Ecto neural progenitor cell (in vitro differentiated cells): ENCODE measurements at places on chromosomes 12 and 14.
A peak's percentile ranks its signal among the peaks of the same experiment; 100 is the strongest.

DNA sequence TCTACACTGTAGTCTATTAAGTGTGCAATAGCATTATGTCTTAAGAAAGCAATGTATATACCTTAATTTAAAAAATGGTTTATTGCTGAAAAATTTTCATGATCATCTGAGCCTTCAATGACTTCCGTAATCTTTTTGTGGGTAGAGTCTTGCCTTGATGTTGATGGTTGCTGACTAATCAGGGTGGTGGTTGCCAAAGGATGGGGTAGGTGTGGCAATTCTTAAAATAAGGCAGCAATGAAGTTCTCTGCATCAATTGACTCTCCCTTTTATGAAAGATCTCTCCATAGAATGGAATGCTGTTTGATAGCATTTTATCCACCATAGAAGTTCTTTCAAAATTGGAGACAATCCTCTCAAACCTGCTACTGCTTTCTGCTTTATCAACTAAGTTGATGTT lies 41.1 kb downstream of the BBS10 start:
- no peak for DNase-seq

- DNase-seq = no peak
Measured at GRCh38 chr14:104874571-104875411, 9.7 kb downstream of the CEP170B start.

DNA sequence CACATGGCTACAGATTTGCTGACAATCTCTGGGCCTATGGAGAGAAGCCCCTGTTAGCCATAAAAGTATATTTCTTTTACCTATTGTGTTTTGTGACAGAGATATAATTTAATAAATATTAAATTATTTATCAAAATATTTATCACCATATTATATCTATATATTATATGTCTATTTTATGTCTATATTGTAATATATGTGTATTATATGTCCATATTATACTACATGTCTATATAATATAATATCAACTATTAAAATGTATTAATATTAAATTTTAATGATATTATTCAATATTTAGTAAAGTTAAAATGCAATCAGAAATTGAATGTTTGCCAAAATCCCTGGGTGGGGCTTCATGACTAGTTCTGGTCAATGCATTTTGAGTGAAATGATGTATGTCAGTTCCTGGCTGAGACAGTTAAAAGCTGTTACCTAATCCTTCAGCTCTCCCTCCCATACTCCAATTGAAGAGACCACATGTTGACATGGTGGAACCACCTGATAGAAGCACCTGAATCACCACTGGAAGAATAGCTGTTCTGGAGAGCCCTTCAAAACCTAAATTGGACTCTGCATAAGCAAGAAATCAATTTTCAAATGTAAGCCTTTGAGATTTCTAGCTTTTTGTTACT lies 357.3 kb upstream of the DDHD1 start:
- DNase-seq = no peak

DNA sequence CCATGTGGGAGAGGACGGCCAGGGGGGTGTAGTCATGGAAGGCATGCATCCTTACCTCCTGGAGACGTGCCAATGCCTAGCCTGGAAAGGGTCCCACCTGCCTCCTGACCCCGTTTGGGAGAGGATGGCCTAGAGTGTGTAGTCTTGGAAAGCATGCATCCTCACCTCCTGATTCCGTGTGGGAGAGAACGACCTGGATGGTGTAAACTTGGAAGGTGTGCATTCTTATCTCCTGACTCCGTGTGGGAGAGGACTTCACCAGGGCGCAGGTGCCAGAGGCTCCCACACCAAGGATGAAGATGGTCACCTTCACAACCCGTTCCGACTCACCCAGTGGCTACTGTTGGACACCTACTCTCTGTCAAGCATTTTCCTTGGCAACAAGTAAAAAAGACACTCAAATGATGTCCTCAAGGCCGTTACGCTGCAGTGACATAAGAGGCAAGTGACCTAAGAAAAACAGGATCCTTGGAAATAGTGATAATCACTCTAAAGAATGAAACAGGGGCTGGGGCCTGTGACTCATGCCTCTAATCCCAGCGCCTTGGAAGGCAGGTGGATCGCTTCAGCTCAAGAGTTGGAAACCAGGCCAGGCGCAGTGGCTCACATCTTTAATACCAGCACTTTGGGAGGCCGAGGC lies 37.5 kb upstream of the FZD10 start:
- no peak for DNase-seq

GRCh38 chr14:56474419-56475022 lies 105.1 kb upstream of the TMEM260 start:
- no peak for DNase-seq

- no peak for DNase-seq
Measured at GRCh38 chr12:52313926-52314325, 7.3 kb downstream of the KRT83 start.

DNA sequence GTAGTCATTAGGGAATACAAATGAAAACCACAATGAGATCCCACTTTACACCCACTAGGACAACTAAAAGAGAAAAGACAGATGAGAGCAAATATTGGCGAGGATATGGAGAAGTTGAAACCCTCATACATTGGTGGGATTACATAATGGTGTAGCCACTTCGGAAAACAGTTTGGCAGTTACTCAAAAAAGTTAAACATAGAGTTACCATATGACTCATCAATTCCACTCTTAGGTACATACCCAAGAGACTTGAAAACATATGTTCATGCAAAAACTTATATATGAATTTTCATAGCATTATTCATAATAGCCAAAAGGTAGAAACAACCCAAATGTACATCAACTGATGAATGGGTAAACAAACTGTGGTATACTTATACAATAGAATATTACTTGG lies 27.1 kb downstream of the ALDH1L2 start:
- DNase-seq = no peak

DNA sequence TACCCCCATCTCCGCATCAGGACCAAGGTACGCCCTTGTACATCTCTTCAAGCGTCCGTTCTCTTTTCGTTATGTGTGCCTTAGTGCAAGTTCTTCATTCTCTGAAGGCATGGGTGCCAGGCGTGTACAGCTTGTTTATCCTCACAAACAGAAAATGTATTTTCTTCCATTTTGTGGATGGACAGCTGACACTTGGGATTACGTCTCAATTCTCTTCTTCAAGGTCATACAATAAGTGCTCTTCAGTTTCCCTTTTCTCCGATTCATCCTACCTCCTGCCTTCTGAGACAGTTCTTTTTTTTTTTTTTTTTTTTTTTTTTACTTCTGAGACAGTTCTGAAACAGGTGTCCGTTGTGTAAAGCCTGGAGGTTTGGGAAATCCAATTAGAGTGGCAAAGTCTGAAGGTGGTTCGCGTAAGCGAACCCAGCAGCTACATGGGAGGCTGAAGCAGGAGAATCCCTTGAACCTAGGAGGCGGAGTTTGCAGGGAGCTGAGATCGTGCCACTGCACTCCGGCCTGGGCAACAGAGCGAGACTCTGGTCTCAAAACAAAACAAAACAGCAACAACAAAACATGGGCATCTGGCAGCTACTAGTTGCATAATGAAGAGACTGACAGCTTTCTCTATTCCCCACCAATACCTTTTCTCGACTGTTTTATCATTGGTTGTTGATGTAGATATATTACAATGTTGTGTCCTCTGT lies 734 bp downstream of the COX6A1 start:
- no peak for DNase-seq

- no peak for DNase-seq
Measured at GRCh38 chr14:96727980-96728717, 69.0 kb upstream of the VRK1 start.

DNA sequence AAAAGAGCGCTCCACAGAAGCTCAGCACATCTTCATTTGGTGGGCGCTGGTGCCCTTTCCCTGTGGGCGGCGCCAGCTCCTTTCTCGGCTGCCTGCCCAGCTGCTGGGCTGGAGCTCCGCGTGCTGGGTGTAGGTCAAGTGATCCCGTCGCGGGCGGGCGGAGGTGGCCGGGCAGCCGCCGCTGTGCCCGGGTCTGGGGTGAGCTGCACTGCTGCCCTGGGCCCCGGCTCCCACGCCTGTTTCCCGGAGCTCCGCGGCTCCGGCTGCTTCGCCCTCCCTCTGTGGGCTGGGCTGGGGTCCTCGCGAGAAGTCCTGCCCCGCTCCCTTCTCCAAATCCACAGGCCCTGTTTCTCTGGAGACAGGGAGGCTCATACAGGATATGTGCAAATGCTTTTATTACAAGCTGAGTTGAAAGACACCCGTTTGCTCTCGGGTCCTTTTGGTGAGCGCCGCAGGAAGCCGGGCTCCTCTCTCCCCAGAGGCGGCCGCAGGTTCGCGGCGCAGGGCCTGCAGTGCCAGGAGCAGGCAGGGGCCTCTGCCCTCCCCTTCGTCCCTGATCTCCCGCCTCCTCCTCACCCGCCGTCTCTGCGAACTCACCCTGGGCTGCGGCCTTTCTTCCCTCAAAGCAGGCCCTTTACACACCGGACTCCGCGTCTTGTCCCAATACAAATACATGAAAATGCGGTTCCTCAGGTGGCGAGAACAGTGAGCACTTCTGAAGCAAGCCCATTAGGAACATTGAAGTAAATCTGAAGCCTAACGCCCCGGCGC lies 67.8 kb upstream of the CAPRIN2 start:
- peak; percentile 84 for DNase-seq

GRCh38 chr12:125888921-125889320 lies 823.7 kb downstream of the AACS start:
- DNase-seq = no peak

- no peak for DNase-seq
Measured at GRCh38 chr14:58107947-58108552, 44.0 kb downstream of the ARMH4 start.

DNA sequence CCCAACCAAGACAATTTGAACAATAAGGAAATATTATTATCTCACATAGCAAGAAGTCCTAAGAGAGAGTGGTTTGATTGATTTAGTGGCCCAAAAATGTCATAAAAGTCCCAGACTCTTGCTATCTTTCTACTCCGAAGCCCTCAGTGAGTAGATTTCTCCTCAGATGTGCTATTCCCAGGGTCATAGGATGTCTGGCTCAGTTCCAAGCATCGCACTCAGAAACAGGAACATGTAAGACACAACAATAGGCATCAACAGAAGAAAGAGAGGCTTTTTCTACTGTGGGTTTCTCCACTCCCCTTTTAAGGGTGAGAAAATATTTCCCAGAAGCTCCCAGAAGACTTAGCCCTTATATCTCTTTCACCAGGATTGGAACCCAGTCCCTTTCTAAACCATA lies 188.1 kb upstream of the CDKN3 start:
- no peak for DNase-seq

DNA sequence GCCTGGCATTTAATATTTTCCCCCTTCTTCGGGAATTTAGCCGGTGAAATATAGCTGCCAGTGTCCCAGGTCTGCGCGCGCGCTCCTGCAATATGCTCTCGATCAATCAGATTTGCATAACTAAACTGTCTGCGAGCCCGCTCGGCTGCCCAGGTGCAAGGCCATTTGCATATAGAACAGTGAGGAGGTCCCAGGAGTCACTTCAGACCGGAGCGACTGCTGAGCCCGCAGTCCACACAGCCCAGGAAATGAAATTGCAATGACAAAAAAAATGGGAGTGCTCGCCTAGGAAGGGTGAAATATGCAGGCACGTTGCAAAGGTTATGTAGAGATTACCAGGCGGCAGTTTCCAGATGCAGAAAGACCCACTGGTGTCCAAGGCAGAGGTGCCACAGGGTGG lies 228.5 kb downstream of the VRK1 start:
- no peak for DNase-seq

DNA sequence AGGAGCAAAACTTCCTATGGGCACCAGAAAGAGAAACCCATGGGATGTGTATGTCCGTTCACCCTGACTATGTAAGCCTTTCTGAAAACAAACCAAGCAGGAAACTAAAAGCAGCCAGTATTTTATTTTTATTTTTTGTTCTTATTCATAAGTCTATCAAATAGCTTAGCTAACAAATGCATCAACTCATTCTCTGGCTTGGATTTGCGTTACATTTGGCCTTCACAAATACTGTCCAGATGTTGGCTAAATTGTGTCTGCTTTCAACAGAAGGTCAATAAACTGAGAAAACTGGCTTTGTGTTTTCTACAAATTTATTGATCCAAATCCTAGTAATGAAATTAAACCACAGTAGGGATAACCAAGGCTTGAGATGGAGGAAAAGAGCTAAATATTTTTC lies 379.0 kb downstream of the NOVA1 start:
- DNase-seq = no peak

- DNase-seq = no peak
Measured at GRCh38 chr12:75447691-75448393, 32.7 kb upstream of the GLIPR1 start.

GRCh38 chr14:49508124-49508523 lies 78.1 kb downstream of the RPS29 start:
- no peak for DNase-seq

DNA sequence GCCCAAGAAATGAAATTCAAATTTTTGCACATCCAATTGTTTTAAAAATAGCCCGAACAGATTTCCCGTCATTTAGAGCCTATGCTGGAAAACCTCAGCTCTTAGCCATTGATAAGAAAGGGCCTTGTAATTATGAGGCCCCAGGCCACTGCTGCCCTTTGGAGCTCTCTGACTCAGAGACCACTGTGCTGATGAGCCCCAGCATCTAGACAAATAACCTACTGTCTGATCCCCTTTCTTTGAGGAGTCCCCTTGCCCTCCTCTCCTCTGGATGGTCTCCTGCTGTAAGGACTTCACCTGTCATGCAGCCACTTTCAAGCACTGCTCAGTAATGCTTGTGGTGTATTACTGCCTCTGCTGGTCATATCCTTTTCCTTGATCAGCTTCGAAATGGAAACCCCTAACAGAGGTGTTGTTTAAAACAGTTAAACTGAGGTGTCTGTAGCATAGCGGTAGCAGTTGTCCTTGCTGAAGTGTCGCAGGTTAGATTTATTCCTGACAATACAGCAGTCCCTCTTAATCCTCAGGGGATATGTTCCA lies 159.9 kb upstream of the SRRM4 start:
- no peak for DNase-seq

GRCh38 chr14:51547260-51547659 lies 104.5 kb upstream of the FRMD6 start:
- no peak for DNase-seq

DNA sequence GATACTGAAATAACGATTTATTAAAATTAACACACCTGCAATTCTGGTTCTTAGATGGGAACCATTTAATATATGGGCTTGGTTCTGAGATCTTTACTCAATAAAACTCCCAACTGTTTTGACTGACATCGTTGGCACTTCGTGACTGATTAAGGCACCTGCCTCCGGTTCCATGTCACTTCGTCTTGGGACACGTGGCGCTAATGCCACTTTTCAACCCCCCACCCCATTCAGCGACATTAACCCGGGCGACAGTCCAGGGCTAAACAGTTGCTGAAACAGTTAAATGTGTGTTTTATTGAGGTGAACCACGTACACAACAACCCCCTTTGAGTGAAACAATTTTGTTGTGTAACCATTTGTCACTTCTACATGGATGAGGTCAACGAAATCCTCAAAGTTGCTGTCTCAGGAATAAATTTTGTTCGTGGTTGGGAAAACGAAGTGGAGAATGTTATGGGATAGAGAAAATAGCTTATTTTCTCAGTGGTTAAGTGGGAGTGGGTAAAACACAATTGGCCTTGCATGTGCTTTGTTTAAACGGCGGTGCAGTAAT lies 9.9 kb upstream of the SLC38A2 start:
- no peak for DNase-seq

- DNase-seq = peak; percentile 70
Measured at GRCh38 chr14:73741386-73741875, 27.2 kb upstream of the PNMA1 start.
